Regular cardiac myocyte (primary cell): ENCODE measurements at places on chromosomes 11 and 22. TPM values are rescaled to one million over a fixed set of nuclear protein-coding genes. Genes with fewer than 3 reads are reported as not detected.

PLAAT4 gene
- 10.0 and 13.2 TPM in 2 replicates for total RNA-seq

CD248 gene
- total RNA-seq: 28.5 and 40.3 TPM in 2 replicates

C22orf23 gene
- 0.19 and 0.85 TPM in 2 replicates for total RNA-seq

SCGB1C1 gene
- total RNA-seq: not detected in 2 replicates

ZNF214 gene
- 3.1 and 3.9 TPM in 2 replicates for total RNA-seq

TMEM25 gene
- total RNA-seq: 10.9 and 15.5 TPM in 2 replicates

SCN4B gene
- 0.28 TPM in 1 of 2 replicates, not detected in the other for total RNA-seq

TP53AIP1 gene
- under 0.01 TPM in 1 of 2 replicates, not detected in the other for total RNA-seq

MAJIN gene
- not detected in 2 replicates for total RNA-seq

ZNRF3 gene
- 2.5 and 4.0 TPM in 2 replicates for total RNA-seq

OR51E2 gene
- total RNA-seq: 0.19 and 0.56 TPM in 2 replicates

ANGPTL5 gene
- under 0.01 and 0.28 TPM in 2 replicates for total RNA-seq

KCNJ1 gene
- under 0.01 TPM in 1 of 2 replicates, not detected in the other for total RNA-seq

SERPING1 gene
- 1.7 and 21.4 TPM in 2 replicates for total RNA-seq

ANKK1 gene
- total RNA-seq: 0.28 TPM in 1 of 2 replicates, not detected in the other

MMP8 gene
- under 0.01 TPM in 1 of 2 replicates, not detected in the other for total RNA-seq
